ENCODE measurements at places on chromosomes 5 and 9. TPM values are rescaled to one million over a fixed set of nuclear protein-coding genes. Genes with fewer than 3 reads are reported as not detected.

CDH9 gene
- polyA plus RNA-seq = 0.91 TPM

CDH12 gene
- 1.1 TPM for polyA plus RNA-seq

OMD gene
- polyA plus RNA-seq = 0.85 TPM

CCL27 gene
- 0.18 TPM for polyA plus RNA-seq

MTAP gene
- 25.1 TPM for polyA plus RNA-seq

KCNIP1 gene
- 2.8 TPM for polyA plus RNA-seq

SNCAIP gene
- polyA plus RNA-seq = 7.3 TPM

DOLK gene
- 14.8 TPM for polyA plus RNA-seq

MAMDC2 gene
- polyA plus RNA-seq = 7.9 TPM

CD72 gene
- polyA plus RNA-seq = 1.8 TPM

TAF11L10 gene
- not detected for polyA plus RNA-seq

DDX4 gene
- 0.10 TPM for polyA plus RNA-seq

SLC34A3 gene
- 36.9 TPM for polyA plus RNA-seq

PDZD2 gene
- polyA plus RNA-seq = 4.7 TPM

NMUR2 gene
- polyA plus RNA-seq = 0.75 TPM

AGXT2 gene
- polyA plus RNA-seq = 33.8 TPM

SLC6A19 gene
- polyA plus RNA-seq = 295 TPM

APBB3 gene
- polyA plus RNA-seq = 27.2 TPM

SPATA31E1 gene
- polyA plus RNA-seq = 0.48 TPM

MIGA2 gene
- 25.3 TPM for polyA plus RNA-seq

EGFL7 gene
- polyA plus RNA-seq = 47.5 TPM

POC5 gene
- 10.5 TPM for polyA plus RNA-seq

TOR2A gene
- polyA plus RNA-seq = 16.5 TPM

RHOBTB3 gene
- 47.5 TPM for polyA plus RNA-seq

ANKDD1B gene
- 18.1 TPM for polyA plus RNA-seq

DOCK2 gene
- polyA plus RNA-seq = 6.2 TPM

ADAMTS6 gene
- polyA plus RNA-seq = 2.3 TPM

PAPPA gene
- polyA plus RNA-seq = 2.2 TPM

Measured in large intestine (tissue), 12 donors.